Mucosa of descending colon (tissue), 3 donors: ENCODE measurements at places on chromosomes 16 and 17. TPM values are rescaled to one million over a fixed set of nuclear protein-coding genes. Genes with fewer than 3 reads are reported as not detected.

MPO gene
- not detected for total RNA-seq

SMTNL2 gene
- 1.1 TPM for total RNA-seq

TM4SF5 gene
- total RNA-seq: 12.5 TPM

ARL4D gene
- total RNA-seq: 3.2 TPM

HEATR9 gene
- total RNA-seq: not detected

ADAD2 gene
- total RNA-seq: 0.14 TPM

ITGB3 gene
- 58.4 TPM for total RNA-seq

NT5C gene
- 57.2 TPM for total RNA-seq

RPH3AL gene
- total RNA-seq: 36.7 TPM

EVI2A gene
- 2.8 TPM for total RNA-seq

KRT33B gene
- not detected for total RNA-seq

TBC1D3E gene
- total RNA-seq: not detected

KRT31 gene
- not detected for total RNA-seq

KRTAP4-4 gene
- not detected for total RNA-seq

SLC2A4 gene
- 5.3 TPM for total RNA-seq

HSD11B2 gene
- 646 TPM for total RNA-seq

TP53TG3F gene
- not detected for total RNA-seq

RTN4RL1 gene
- total RNA-seq: 0.43 TPM

UNC119 gene
- total RNA-seq: 32.3 TPM

KRT33A gene
- not detected for total RNA-seq

SOX8 gene
- total RNA-seq: 3.1 TPM

EVI2B gene
- 9.5 TPM for total RNA-seq

KIF2B gene
- total RNA-seq: not detected

UTS2R gene
- not detected for total RNA-seq

GPR142 gene
- not detected for total RNA-seq

INCA1 gene
- total RNA-seq: 1.8 TPM
